ENCODE measurements at places on chromosomes 13 and 19.

GRCh38 chr13:87093399-87093798, 577.8 kb upstream of the SLITRK5 start:
- DNase-seq: no peak

GRCh38 chr19:8536282-8536681, 22.3 kb upstream of the ZNF414 start:
- no peak for DNase-seq

DNA sequence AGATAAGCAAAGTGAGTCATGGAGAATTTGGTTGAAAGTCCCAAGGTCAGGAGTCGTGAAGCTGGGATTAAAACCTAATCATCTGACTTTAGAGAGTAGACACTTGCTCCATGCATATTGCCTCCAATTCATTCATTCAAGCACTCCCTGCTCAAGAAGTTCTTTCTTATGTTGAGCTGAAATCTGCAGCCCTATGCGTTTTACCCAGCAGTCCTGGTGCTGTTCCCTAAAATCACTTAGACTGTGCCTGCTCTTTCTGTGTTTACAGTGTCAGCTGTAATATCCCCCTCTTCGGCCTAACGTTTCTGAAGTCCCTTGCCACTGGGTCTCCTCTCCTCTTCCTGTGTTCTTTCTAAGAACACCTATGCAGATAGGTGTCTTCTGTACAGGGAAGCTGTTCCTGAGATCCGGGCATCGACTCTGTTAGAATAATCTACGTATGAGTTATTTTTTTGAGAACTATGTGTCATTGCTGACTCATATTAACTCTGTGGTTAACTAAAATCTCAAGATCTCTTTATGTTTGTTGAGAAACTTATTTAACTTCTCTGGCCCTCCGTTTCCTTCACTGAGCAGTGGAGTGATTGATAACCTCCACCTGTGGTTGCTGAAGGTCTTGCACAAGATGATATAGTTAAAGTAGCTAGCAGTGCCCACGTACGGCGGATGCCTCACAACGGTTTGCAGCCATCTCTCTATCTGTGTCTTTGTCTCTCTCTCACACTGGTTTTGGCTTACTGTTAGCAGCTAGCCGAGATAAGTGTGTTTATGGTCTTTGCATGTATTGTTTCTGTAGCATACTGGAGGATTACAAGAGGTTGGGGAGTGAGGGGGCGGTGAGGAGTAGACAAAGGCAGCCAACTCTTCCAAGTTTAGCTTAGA, 4.7 kb downstream of the ALOX5AP start:
- peak; percentile 61 for DNase-seq

- DNase-seq: no peak
These were observed 808.9 kb downstream of the DIAPH3 start for GRCh38 chr13:59354665-59355369.

- DNase-seq: no peak
These were observed 4.3 kb downstream of the NACC1 start for GRCh38 chr19:13122275-13122878.

DNA sequence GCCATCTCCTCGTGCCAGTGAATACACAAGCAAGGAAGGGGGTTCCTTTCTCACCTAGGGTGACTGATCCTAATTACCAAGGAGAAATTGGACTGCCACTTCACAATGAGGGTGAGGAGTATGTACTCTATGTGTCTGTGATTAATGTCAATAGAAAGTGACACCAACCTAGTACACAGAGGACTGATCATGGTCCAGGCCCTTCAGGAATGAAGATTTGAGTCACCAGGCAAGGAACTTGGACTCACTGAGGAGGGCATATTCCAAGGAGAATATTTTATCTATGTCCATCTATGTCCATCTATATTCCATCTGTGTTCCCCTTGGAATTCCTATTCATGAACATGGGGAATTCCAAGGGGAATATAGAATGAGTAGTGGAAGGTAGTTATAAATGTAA, 9.2 kb upstream of the ALOX5AP start:
- no peak for DNase-seq

DNA sequence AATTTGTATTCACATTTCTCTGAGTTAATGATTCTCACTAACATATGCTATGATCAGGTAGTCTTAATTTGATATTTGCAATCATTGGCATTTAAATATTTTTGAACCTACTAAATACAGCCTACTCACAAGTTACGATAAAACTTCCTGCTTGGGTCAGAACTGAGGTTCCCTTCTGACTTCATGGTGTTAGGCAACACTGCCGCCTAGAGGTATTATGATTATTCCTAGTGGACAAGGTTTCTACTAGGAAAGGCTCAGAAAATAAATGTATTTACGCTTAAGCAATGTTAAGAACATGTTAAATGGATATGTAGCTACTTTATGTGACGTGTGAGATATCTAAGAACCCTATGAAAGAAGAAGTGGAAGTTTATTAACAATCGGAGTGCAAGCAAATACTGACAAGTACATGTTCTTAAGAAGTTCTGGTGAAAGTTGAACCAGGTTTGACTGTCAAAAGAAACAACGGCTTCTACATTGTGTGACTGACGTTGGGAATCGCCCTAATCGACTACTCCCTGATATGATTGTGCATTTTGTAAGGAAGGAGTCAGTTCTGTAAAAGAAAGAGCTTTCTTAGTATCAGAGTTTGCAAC, 1395.8 kb downstream of the SLITRK5 start:
- DNase-seq: no peak

DNA sequence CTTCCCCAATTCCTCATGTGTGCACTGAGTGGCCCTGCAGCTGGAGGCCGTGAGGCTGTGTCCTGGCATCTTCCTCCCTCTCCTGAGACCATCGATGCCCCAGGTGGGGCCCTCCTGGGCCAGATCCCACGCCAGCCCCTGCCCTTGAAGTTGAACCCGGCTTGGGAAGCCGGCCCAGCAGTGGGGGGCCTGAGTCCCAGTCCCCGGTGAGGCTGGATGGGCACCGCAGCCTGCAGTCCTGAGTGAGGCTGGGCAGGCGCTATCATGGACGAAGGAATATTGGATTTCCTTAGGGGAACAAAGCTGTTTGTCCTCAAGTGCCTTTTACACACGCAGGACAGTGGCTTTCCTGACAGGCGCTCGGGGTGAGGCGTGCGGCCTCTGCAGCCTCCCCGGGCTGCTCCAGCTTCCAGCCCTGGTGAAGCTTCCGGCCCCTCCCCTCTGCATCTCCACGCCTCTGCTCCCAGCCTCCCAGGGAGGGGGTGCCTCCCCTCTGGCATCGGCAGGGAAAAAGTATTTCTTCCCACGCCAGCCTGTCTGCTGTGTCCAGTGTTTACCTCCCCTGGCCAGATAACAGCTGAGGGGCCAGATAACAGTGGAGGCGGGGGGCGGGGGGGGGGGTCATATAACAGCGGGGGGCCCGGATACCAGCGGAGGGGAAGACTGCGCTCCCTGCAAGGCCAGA, 159.5 kb downstream of the KDM4B start:
- DNase-seq: no peak

DNA sequence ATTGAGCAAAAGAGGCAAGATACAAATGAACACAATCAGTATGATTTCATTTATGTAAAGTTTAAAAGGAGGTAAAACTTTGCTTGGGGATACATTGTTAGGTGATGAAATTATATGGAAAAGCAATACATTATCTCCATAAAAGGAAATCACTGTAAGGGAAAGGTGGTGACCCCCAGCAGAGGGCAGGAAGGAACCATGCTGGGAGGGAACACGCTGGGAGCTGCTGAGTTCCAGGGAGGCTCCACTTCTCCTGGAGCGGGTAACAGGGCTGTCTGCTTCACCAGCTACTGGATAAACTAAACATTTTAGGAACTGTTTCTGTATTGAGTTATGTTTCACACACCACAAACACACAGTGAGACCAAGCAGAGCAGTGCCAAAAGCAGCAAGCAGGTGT, 91.2 kb downstream of the KATNAL1 start:
- no peak for DNase-seq

- no peak for DNase-seq
These were observed 21.3 kb downstream of the NUMBL start for GRCh38 chr19:40668991-40669614.

DNA sequence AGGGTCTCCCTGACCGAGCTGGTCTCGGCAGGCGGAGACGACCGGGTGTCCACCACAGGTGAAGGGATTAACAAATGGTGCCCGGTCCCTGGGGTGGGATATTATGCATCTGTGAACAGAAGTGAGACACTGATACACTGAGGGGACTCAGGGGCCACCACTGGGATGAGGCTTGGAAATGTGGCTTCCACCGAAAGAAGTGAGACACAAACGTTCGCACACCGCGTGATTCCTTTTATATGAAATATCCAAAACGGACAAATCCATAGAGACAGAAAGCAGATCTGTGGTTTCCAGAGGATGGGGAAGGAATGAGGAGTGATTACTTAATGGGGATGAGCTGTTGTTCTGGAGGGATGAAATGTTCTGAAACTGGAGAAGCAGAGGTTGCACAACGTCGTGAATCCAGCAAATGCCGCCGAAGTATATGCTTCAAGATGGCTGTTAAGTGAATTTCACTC, 47.5 kb downstream of the C13orf46 start:
- DNase-seq: no peak

- DNase-seq: no peak
These were observed 15.7 kb upstream of the IGFL4 start for GRCh38 chr19:46056536-46056935.

DNA sequence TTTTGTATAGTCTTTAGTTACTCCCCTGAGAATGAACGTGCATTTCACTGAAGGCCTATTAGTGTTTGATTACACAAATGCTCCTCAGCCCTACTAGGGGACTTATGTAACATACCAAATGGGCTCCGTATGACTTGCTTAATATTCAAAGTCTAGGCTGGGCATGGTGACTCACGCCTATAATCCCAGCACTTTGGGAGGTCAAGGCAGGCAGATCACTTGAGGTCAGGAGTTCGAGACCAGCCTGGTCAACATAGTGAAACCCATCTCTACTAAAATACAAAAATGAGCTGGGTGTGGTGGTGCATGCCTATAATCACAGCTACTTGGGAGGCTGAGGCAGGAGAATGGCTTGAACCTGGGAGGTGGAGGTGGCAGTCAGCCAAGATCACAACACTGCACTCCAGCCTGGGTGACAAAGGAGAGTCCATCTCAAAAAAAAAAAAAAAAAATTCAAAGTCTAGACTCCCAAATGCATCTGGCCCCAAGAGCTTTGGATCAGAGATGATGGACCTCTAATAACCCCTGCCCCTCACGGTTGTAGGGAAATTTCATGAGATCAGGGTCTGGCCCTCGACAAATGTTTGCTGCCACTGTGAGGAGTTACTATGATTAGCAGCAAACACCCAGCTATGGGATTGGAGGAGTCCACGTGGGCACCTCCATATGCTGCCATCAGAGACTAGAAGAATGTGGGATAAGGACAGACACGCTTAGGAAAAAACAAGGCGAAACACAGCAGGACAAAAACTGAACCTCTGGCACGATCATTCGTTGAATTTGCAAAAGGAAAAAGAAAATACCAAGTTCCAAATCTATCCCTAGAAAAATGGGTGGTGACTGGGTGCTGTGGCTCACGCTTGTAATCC, 4.6 kb downstream of the FBXO17 start:
- DNase-seq: no peak

- no peak for DNase-seq
These were observed 26.6 kb downstream of the ZNF345 start for GRCh38 chr19:36876993-36877938.

- peak; percentile 52 for DNase-seq
These were observed 86.2 kb upstream of the FRY start for GRCh38 chr13:31945202-31945961.

DNA sequence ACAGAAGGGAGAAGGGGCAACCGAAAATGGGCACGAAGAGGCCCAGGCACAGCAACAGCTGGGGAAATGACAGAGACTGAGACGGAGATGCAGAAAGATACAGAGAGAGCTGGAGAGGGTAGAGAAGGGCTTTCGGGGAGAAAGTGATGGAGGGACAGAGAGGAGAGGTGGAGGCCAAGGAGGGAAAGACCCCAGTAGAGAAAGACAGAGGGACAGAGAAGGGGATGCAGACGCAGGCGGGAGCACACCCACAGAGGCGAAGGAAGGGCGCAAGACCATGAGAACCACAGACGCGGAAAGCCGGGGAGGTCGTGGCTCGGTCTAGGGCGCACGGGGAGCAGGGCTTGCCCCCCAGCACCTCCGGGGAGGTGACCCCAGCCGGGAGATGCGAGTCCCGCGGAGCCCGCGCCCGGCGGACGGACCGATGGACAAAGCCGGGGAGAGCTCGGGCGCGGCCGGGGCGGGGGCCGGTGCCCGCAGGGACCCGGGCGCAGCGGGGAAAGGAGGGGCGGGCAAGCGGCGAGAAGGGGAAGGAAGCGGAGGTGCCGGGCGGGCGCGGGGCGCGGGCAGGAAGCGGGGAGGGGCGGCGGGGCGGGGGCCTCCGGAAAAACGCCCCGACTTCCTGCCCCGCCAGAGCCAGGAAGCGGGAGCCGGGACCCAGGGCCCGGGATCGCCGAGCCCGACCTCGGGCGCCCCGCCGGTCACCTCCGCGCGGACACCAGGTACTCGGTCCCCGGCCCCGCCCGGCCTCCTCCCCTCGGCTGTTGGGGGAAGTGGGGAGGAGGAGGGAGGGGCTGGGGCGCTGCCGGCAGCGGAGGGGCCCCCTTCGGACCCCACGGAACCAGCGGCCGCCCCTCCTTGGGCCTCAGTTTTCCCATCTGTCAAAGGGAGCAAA, at the start of gene ARHGEF1:
Gene ARHGEF1, plus strand, starts transcription at position 617 of the 895 bp plus-strand sequence. CDS start 4,899 bp downstream, outside the sequence.
- no peak for DNase-seq

DNA sequence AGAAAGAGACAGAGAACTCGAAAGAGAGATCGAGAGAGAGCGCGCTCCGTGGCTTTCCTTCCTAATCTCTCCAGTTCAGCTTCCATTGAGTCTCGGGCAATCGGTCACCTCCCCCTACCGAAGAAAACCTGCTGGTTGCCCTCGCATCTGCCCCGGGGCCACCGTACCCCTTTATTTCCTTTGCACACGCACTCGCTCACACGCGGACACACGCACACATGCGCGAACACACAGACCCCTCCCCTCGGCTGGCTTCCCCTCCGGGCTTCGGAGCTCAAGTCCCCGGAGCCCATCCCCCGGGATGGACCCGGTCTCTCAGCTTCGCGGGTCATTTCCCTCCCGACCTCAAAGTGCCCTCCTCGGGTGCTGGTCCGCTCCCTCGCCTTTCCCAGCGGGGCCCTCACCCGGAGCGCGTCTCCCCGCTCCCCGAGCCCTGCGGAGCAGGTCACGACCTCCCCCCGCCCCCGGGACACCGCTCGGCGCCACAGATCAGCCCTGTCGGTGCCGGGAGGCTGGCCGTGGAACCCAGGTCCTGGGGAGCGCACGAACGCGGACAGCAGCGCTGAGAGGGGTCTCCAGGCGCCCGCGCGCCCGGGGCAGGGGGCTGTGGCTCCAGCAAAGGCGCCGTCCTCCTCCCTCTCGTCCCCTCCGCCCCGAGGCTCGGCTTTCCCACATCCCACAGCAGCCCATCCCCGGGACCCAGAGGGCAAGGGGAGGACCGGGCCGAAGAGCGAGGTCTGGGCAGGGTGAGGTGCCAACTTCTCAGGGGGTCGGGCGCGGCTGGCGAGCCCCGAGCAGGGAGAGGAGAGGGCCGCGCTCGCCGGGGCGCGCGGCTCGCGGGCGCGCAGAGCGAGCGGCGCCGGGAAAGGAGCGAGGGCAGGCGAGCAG, 1.8 kb downstream of the DACH1 start:
- no peak for DNase-seq

GRCh38 chr13:50787316-50788195, 55.9 kb downstream of the DLEU7 start:
- no peak for DNase-seq

GRCh38 chr13:43988302-43988701, 108.6 kb downstream of the LACC1 start:
- DNase-seq: no peak

- DNase-seq: no peak
These were observed 44.8 kb upstream of the FNDC3A start for GRCh38 chr13:48930918-48931317.

- DNase-seq: no peak
These were observed 50.4 kb downstream of the TEX29 start for GRCh38 chr13:111370570-111371535.

GRCh38 chr13:43388282-43389034, 365.1 kb downstream of the DNAJC15 start:
- DNase-seq: no peak

Measured in retinal pigment epithelial cell (primary cell).